ENCODE measurements at places on chromosomes 1 and 21.

DNA sequence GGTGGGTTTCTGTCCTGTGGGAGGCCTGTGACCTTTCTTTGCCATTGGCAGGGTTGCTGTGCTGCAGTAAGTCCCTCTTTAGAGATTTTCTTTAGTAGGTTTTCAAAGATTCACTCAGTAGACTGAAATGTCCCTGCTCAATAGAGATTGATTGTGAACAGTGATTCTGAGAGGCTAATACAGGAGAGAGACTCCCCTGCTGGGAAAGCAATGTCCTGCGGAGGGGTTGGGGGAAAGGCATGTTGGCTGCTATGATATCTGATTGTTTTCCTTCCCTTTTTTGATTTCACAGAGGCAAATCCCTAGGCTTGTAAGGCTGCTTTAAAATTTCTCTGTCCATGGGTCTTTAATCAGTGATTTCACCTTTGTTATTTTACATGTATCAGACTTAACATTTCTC, 589.9 kb downstream of the ADGRL2 start:
- DNase-seq = no peak

DNA sequence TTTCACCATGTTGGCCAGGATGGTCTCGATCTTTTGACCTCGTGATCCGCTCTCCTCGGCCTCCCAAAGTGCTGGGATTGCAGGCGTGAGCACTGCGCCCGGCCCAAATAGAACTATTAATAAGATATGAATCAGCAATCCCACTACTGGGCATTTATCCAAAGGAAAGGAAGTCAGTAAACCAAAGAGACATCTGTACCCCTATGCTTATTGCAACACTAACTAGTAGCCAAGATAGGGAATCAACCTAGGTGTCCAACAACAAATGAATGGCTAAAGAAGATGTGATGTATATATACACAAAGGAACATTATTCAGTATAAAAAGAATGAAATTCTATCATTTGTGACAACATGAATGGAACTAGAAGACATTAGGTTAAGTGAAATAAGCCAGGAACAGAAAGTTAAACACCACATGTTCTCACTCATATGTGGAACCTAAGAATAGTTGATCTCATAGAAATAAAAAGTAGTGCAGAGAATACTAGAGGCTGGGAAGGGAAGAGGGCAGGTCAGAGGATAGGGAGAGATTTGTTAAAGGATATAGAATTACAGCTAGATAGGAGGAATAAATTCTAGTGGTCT, 48.8 kb downstream of the XPR1 start:
- DNase-seq = peak; percentile 77

GRCh38 chr1:30908696-30909364, at the start of gene SDC3:
TSS of gene SDC3 (minus strand) at chr1:30908758. CDS start at chr1:30908586, 172 bp downstream.
- DNase-seq = no peak

DNA sequence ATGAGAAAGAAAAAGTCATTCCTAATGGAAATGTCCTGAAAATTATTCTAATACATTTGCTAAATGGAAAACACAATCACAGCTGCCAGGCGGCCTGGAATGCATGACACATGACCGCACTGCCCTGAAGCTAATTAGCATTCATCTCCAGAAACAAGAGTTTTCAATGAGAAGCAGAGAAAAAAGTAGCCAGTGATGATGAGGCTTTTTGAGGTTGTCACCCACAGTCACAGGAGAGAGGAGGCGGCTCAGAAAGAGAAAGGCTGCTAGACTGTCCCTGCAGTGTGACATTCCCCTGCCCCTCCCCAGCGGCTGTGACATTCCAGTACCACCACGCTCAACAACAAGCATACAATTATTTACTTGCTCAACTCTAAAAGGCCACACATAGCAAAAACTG, 122.9 kb upstream of the KRTAP19-8 start:
- DNase-seq = no peak

GRCh38 chr1:203563291-203563690, 63.3 kb upstream of the ATP2B4 start:
- no peak for DNase-seq

- DNase-seq = no peak
These were observed 26.6 kb downstream of the FAM151A start for GRCh38 chr1:54596756-54597155.

- no peak for DNase-seq
These were observed 122.5 kb downstream of the TRIM33 start for GRCh38 chr1:114388432-114389003.

- no peak for DNase-seq
These were observed 25.6 kb downstream of the PHACTR4 start for GRCh38 chr1:28395181-28395580.

GRCh38 chr21:28614791-28615190, 377.9 kb downstream of the LTN1 start:
- no peak for DNase-seq

- DNase-seq = no peak
These were observed 30.5 kb downstream of the SLC30A1 start for GRCh38 chr1:211548321-211549091.

DNA sequence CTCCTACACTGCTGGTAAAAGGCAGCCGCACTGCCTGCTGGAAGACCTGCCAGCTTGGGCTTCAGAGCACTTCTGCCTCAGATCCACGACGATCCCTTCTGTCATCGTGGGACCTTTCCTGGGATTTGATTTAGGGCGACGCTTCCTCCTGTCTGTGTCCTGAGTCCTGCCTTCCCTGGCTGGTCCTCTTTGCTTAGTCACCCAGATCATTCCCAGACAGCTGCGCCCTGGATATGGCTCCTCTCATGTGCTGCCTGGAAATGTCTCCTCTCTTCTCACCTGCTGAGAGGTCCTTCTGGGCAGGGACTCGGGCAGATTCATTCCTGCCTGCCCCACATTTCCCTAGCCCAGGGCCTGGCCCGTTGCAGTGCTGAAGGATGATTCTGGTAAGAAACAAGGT, 72.4 kb upstream of the POU3F1 start:
- no peak for DNase-seq

DNA sequence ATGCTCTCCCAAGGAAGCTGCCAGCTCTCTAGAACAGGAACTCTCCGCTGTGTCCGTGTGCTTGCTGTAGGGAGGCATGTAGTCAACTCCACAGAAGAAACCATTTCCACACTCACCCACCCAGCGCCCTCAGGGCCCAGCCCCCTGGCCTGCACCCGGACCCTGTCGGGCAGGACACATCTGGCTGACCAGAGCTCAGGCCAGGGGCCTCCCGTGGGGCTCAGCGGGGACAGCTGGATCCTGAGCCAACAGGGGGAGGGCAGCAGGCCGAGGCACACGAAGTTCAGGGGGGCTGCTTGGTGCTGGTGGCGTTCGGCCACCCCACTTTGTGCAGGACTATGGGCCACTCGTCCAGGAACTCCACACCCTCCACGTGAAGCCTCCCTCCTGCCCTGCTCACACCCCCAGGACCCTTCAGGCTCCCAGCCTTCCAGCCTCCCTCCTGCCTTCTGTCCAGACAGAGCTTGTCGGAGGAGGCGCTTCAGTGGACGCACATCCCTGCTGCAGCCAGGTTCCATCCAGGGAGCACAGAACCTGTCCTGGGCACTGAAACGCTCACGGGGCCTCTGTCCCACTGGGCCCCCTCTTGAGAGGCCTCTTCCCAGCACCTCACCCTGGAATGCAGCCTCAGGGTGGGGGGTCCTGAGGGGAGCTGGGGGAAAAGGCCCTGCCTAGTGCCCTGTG, 15.0 kb upstream of the FAAP20 start:
- DNase-seq = no peak

DNA sequence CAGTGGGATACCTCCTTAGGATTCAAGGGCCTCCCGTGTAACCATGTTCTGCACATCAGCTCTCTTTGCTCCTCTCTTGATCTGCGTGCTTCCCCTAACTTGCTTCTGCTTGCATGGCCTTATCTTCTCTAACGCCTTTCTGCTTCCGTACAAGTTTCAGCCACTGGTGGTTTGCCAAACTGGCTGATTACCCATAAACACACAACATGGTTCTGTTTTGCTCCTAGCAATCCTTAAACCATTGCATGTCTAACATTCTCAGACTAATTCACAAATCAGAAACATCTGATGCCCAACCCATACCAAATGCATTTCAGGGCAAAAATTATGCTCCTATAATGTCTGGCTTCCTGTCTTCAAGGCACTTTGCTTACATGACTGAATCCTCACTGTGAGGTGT, 166.4 kb downstream of the PBX1 start:
- DNase-seq = no peak

GRCh38 chr1:54408147-54409066, 2.2 kb upstream of the SSBP3 start:
- peak; percentile 88 for DNase-seq

GRCh38 chr1:182460550-182460951, 10.6 kb downstream of the RGSL1 start:
- no peak for DNase-seq

DNA sequence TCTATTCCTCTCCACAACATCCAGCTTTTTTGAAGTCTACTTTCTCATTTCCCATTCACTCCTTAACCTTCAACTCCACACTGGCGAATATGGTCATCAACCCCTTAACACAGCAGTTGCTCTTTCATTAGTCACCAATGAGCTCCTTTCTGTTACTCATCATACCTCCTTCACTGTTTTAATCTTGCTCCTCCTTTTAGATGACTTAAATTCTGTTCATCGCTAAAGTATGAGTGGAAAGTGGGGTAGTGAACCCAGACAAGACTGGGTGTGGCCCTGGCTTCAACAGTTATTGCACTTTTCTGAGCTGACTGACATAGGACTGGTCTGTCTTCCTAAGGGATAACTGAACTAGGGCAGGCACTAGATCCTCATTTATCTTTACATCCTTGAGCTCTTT, 51.3 kb downstream of the AKT3 start:
- peak; percentile 94 for DNase-seq

DNA sequence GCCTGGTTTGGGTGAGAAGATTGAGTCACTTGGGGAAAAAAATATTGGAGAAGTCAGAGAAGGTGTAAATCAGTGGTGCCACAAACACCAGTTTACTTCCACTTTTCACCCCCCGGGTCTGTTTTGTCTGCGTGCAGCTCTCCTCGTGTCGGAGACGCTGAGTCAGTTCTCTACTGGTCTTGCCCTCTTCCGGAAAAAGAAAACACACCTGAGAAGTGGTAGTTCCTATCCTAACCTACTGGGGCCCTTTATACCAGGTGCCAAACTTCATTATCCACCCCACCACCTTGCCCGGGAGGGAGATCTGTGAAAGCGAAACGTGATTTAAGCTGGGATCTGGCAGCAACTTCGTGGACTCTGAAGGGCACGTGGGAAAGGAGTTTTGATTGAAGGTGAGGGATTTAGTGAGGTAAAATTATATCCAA, 855 bp upstream of the IVNS1ABP start:
- DNase-seq = no peak

GRCh38 chr1:184854496-184855140, 100.0 kb upstream of the EDEM3 start:
- peak; percentile 64 for DNase-seq

DNA sequence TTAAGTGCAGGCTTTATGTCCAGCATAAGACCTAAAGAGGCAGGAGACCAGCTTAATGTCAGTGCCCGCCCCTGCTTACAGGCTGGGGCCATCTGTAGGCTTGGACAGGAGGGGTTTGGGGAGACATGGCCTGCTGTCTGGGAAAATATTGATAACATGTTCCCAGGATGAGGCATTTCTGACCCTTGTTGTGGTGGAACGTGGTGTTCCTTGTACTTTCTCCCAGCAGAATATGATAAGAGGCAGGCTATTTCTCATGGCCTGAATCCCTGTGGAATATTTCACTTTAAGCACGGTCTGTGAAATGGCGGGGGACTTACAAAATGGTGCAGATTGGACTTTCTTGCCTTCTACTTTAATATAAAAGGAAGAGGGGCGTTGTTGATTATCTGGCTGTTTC, 41.9 kb upstream of the PLA2G5 start:
- DNase-seq = no peak

DNA sequence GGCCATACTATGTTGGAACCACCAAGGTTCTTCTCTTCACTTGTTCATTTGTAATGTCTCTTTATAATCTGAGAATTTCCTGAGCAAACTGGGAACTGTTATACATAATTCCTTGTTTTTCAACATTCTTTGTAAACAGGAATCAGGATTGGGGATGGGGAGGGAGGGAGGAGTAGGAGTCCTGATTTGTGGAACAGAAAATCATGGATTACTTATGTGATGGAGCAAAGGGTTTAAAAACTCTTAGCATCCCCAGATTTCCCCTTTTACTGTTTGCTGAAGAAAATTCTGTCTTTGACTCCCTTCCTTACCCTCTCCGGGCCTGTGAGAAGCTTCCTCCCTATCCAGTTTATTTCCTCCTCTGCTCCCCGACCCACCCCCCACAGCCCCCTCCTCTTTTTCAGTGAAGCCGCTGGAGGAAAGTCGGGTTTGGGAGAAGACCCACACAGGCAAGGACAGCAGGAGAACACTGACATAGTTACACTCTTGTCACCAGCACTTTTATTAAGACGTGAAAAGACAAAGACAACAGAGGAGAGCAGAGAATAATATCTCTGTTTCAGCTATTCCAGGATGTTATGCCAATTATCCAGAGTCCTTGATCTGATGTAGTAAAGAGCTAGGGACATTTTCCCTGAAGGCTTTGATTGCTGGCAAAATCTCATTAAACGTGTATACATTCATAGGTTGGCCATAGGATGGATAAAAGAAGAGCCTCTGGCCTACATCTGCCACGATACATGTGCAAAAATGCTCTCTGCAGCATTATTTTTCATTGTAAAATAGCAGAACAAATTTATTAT, 4.6 kb upstream of the NBPF1 start:
- no peak for DNase-seq

GRCh38 chr1:205199931-205200299, 11.6 kb downstream of the DSTYK start:
- DNase-seq = no peak

DNA sequence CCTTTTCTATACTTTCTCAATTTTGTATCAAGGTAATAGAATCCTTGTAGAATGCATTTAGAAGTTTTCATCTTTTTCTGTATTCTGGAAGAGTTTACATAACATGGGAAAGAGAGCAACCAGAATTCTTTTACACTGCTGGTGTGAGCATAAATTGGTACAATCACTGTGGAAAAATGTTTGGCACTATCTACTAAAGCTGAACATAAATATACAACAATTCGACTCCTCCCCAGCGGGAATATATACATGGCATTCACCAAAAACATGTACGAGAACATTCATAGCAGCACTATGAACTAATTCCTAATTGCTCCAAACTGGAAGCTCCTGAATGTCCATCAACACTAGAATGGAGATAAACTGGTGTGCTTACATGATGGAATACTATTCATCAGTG, 1.8 kb upstream of the ACBD6 start:
- DNase-seq = no peak

GRCh38 chr1:153683854-153684253, 5.4 kb downstream of the NPR1 start:
- DNase-seq = no peak

- peak; percentile 30 for DNase-seq
These were observed 53.0 kb downstream of the EPHB2 start for GRCh38 chr1:22763487-22764200.

DNA sequence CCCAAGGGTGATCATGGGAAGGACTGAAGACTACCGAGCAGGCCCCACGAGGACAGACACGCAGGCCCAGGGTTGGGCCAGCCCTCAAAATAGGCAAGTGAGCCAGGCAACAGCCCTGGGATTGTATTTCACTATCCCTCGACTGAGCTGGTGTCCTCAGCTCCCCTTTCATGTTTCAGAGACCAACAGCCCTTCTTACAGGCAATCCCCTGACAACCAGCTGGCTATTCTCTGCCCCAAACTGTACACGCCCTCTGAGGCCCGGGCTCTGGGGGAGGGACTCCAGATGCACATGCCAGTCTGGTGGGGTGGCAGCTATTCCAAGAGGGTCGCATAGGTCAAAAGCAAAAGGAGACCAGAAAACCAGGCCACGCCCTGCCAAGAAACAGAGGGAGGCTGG, 243.0 kb downstream of the TOMM20 start:
- DNase-seq = no peak

- DNase-seq = peak; percentile 73
These were observed 335.3 kb downstream of the BRINP2 start for GRCh38 chr1:177505905-177506590.

All from HT1080 (cell line).